ENCODE measurements at places on chromosomes 2 and 18.

DNA sequence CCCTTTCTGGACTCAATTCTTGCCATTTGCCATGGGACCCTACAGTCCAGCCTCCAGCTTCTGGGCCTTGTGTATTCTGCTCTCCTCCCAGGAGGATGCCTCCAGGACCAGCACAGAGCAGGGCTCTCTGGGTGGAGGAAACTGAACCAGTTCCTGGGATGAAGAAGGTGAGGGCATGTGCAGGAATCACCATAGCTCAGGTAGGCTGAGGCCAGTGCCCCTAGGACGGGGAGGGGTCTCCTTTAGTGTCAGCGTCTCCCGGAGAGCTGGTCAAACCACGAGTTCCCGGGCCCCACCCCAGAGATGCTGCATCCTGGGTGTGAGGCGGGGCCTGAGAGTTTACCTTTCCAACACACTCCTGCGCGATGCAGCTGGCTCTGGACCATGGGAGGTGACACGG lies 5.8 kb upstream of the PRELID3A start:
- DNase-seq, result no peak

DNA sequence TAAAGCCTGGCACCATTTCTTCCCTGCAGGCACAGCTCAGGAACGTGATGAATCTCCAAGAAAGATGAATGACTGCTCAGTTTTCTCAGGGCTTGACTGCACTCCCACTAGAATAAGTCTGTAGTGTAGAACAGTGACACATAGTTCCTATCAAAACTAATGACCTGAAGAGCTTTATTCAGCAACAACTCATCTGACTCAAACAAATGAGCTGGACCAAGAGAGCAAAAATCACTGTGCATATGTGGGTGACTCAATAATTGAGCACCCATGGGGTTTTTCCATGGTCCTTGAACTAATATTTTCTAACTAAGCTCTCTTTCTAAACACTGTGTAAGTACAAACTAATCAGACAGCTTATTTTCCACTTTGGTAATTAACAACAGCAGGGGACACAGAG lies 61.1 kb upstream of the XDH start:
- DNase-seq, result no peak

GRCh38 chr2:68292108-68292710 lies 27.5 kb downstream of the CNRIP1 start:
- DNase-seq, result peak; percentile 32

GRCh38 chr2:172070936-172071335 lies 14.4 kb upstream of the DLX1 start:
- DNase-seq, result no peak

DNA sequence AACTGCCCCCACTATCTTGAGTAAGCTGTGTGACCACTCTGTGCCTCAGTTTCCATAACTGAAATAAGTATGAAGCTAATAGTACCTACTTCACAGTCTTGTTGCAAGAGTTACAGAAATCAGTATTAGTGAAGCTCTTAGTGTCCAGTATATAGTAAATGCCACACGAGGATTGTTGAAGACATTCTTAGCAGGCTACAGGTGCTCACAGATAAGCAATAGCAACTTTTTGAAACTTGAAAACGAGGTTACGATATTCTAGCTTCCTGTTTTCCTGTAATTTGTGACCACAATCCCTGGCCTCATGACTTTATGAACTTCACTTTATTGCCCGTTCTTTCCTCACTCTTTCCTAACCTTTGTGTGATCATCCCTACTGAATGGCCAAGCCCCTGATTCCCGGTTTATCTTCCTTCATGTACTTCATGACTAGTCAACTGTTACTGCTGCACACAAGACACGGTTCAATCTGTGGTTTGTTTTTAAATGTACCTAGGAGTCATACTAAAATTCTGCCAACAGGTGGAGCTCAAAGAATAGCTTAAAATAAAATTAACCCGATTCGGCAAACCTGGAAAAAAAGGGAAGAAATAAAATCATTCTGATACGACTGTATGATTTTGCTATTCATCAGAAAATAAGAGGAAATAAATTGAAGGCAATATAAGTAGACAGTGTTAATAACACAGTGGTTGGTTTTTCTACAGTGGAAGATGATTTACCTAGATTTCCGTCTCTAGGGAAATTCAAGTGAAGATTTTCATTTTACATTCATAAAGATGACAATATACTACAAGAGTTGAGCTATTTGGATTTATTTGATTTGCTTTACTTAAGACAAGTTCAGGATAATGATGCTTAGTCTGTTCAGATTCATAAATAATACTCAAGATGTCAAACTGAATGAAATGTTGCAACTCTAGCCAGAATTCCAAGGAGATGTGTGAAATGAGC lies 38.1 kb upstream of the STAT1 start:
- peak; percentile 68 for DNase-seq

- peak; percentile 56 for DNase-seq
These were observed 70.6 kb downstream of the GDF7 start for GRCh38 chr2:20737505-20737904.

DNA sequence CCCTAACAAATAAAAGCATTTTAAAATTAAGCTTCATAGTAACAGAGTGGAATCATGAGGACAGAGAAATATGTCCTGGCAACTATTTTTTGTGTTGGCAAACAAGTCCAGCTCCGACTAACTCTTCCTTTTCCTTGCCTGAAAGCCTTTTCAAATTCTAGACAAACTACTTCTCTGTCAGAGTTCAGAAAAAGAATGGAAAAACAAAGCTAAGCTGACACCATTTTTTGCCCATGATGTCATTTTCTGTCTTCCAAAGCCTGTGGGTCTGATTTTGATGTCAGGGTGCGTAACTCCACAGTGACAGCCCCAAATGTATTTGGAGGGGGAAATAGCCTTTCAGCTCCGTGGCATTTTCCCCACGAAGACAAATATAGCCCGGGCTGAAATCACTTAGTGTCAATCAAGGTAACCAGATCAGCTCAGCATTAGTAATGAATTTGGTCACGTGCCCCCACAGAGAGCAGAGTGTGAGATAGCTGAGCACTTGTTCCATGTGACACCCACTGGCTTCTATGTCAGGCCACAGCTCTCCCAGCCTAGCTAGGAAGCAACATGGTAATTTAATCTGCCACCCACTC lies 233.0 kb upstream of the SIX2 start:
- no peak for DNase-seq

DNA sequence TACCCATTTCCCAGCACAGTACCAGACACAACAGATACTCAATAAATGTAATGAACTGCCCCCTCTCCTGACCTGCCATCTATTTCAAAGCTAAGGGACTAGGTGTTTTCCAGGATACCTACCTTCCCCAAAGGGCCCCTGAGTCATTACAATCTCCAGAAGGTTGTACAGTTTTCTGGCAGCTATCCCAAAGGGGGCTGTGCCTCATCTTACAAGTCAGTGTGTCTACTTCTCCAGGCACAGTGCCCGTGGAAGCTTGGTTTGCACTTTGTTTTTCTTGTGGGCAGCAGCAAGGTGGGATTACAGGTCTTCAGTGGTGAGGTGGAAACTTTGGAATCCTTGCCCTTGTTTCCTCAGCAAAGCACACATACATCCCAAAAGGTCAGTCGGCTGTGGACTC lies 62.8 kb upstream of the CYP26B1 start:
- no peak for DNase-seq

DNA sequence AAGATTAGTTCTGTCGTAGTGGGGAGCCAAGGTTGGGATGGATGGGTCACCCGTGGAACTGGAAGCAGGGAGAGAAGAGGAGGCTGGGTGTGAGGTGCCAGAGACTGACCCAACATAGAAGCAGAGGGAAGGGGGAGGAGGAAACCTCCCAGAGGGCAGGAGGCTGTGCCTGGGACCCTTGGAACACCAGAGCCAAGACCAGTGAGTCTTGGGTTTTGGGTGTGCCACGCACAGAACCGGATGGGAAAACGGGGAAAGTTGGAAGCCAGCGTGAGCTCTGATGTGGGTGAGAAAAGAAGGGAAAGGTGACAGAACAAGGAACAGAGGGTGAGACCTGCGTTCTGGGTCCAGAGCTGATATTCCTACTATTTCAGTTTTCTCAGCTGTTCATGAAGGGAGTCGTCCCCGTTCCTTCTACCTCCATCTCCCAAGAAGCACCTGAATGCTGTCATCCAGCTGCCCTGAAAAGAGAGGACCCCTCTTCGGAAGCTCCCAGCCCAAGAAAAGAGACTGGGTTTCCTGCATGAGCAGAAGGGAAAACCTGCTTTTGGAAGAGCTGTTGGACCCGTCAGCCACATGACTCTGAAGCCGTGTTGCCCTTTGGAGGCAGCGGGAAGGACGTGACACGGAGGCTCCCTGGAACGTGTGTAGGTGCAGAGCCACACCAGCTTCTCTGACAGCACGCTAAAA lies 250.1 kb downstream of the NDUFA10 start:
- no peak for DNase-seq

DNA sequence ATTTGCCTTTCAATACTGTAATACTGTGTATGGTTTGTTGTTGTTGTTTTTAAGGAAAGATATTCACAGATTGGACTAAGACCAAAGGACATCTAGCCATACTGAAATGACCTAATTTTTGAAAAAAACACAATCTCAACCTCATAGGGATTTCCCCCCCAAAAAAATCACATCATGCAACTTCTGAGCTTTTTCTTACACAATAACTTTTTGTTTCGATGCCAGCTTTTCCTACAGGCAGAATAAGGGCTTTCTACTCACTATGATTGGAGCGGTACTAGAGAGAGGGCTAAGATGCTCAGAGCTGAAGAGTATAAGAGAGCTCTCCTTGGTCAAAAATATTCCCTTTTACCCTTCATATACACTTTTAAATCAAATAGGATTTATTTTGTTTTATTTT lies 32.4 kb upstream of the SLC3A1 start:
- DNase-seq, result no peak

Measured in Jurkat, Clone E6-1 (cell line).